ENCODE measurements at places on chromosomes 7 and 10.

- H3K27ac ChIP-seq, result no peak overlapping the region
- H3K4me3 ChIP-seq, result no peak overlapping the region
- H3K4me1 ChIP-seq, result no peaks in the 10 kb centered on the region
- H3K27me3 ChIP-seq, result no peaks in the 10 kb centered on the region
- H3K36me3 ChIP-seq, result no peaks in the 10 kb centered on the region
Measured at GRCh38 chr7:54556121-54556520, 13.9 kb downstream of the VSTM2A start.

- H3K36me3 ChIP-seq, result no peaks in the 10 kb centered on the region
- peak; percentile 59 for DNase-seq
- H3K4me1 ChIP-seq, result no peaks in the 10 kb centered on the region
- no peaks in the 10 kb centered on the region for H3K27me3 ChIP-seq
Measured at GRCh38 chr7:48251766-48252165, 80.5 kb downstream of the ABCA13 start.

GRCh38 chr7:142583446-142583845 is 165.8 kb upstream of the PRSS1 start:
- H3K36me3 ChIP-seq, result no peaks in the 10 kb centered on the region
- H3K4me1 ChIP-seq, result peaks cover 10% of the 10 kb centered on the region
- H3K27ac ChIP-seq, result no peak overlapping the region
- DNase-seq, result peak; percentile 92
- H3K27me3 ChIP-seq, result no peaks in the 10 kb centered on the region
- H3K4me3 ChIP-seq, result no peak overlapping the region

- no peak overlapping the region for H3K4me3 ChIP-seq
- no peaks in the 10 kb centered on the region for H3K4me1 ChIP-seq
- no peak overlapping the region for H3K27ac ChIP-seq
Measured at GRCh38 chr7:155814316-155815276, 2.3 kb upstream of the SHH start.

- H3K27me3 ChIP-seq, result no peaks in the 10 kb centered on the region
- peaks cover 12% of the 10 kb centered on the region for H3K4me1 ChIP-seq
- DNase-seq, result no peak
- no peak overlapping the region for H3K27ac ChIP-seq
- H3K4me3 ChIP-seq, result peak overlapping the region; percentile 86
Measured at GRCh38 chr7:149715476-149715875, 57.9 kb downstream of the ZNF467 start.

DNA sequence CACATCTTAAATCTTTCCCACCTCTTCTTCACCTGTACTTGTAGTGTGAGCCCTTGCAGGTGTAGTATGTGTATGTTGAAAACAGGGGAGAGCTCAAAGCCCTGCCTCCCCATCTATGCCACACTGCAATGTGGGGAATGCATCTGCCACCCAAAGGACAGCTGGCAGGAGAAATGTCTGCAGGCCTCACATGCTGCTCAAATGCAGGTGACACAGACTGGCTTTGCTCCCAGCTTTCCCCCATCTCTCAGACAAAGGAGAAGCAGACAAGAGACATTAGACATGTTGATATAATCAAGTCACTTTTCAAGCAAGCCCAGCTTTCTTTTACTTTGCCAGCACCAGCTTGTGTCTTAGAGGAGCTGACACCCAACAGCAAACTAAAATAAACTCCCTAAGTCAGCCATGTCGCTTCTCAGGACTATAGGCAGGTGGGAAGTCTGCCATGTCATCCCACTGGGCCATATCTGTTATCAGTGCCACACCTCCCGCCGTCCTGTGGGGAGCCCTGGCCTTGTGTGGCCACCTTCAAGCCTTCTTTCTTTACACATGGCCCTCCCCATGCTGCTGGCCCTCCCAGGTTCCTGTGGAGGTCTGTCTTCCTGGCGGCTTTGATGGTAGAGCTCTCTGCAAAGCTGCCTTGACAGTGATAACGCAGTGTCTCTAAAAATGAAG is 102.1 kb downstream of the CXCL12 start:
- DNase-seq, result no peak
- no peak overlapping the region for H3K27ac ChIP-seq
- no peaks in the 10 kb centered on the region for H3K36me3 ChIP-seq
- peaks cover 2% of the 10 kb centered on the region for H3K4me1 ChIP-seq
- peaks cover 22% of the 10 kb centered on the region for H3K27me3 ChIP-seq

DNA sequence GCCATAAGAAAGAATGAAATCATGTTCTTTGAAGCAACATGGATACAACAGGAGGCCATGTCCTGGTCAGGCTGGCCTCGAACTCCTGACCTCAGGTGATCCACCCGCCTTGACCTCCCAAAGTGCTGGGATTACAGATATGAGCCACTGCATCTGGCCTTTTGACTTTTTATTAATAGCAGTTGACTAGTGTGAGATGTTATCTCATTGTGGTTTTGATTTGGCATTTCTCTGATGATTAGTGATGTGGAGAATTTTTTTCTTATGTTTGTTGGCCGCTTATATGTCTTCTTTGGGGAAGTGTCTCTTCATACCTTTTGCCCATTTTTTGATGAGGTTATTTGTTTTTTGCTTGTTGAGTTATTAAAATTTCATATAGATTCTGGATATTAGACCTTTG is 400.9 kb downstream of the SUGCT start:
- no peak for DNase-seq
- H3K36me3 ChIP-seq, result no peaks in the 10 kb centered on the region
- no peak overlapping the region for H3K4me3 ChIP-seq
- no peaks in the 10 kb centered on the region for H3K27me3 ChIP-seq

GRCh38 chr10:22697800-22698199 is 16.6 kb downstream of the PIP4K2A start:
- H3K4me3 ChIP-seq, result no peak overlapping the region
- no peaks in the 10 kb centered on the region for H3K36me3 ChIP-seq
- H3K4me1 ChIP-seq, result peaks cover 2% of the 10 kb centered on the region
- no peaks in the 10 kb centered on the region for H3K27me3 ChIP-seq
- no peak for DNase-seq

GRCh38 chr10:91307489-91307888 is 87.0 kb downstream of the PCGF5 start:
- peaks cover 6% of the 10 kb centered on the region for H3K4me1 ChIP-seq
- H3K36me3 ChIP-seq, result no peaks in the 10 kb centered on the region
- H3K27me3 ChIP-seq, result peaks cover 8% of the 10 kb centered on the region
- no peak overlapping the region for H3K27ac ChIP-seq
- DNase-seq, result no peak

GRCh38 chr7:50413561-50413960 is 36.6 kb downstream of the FIGNL1 start:
- H3K4me3 ChIP-seq, result no peak overlapping the region
- H3K27me3 ChIP-seq, result peaks cover 3% of the 10 kb centered on the region
- no peaks in the 10 kb centered on the region for H3K36me3 ChIP-seq
- H3K27ac ChIP-seq, result no peak overlapping the region
- no peaks in the 10 kb centered on the region for H3K4me1 ChIP-seq

GRCh38 chr10:46106410-46107255 is 60.6 kb upstream of the MSMB start:
- H3K27me3 ChIP-seq, result peaks cover 20% of the 10 kb centered on the region
- H3K27ac ChIP-seq, result no peak overlapping the region
- peak; percentile 12 for DNase-seq
- H3K36me3 ChIP-seq, result no peaks in the 10 kb centered on the region

All from IMR-90 (cell line).